Sigmoid colon (tissue), 7 donors: ENCODE measurements at places on chromosomes 2 and 18.

DNA sequence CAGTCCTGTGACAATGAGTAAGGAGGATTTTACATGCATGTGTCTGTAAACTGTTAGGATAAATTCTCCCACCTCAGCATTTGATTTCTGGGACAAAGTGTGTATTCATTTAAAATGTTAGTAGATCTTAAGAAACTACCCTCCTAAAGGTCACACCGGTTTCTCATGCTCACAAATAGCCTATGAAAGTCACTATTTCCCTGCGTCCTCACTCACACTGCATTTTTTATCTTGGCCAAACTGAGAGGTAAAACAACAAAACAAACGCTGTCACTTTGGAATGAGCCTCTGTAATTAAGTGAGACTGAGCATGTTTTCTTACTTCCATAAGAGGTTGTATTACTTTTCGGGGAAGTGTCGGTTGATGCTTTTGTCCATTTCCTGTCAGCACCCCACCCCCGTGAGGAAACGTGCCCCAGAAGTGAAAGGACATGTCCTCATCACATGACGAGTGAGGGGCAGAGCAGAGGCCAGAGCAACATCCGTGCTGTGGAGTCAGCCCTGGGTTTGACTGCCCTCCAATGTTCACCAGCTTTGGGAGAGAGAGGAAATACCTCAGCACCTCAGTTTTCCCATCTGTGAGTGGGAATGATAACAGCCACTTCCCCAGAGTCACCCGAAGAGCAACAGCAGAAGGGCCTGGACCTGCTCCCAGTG, 3.1 kb downstream of the GYPC start:
- peak; percentile 89 for DNase-seq

GRCh38 chr2:48397281-48397680, 132.7 kb upstream of the STON1 start:
- DNase-seq = no peak

GRCh38 chr2:189601043-189601442, 20.5 kb upstream of the SLC40A1 start:
- no peak for DNase-seq

GRCh38 chr2:213959589-213959988, 451.3 kb upstream of the VWC2L start:
- DNase-seq = no peak

DNA sequence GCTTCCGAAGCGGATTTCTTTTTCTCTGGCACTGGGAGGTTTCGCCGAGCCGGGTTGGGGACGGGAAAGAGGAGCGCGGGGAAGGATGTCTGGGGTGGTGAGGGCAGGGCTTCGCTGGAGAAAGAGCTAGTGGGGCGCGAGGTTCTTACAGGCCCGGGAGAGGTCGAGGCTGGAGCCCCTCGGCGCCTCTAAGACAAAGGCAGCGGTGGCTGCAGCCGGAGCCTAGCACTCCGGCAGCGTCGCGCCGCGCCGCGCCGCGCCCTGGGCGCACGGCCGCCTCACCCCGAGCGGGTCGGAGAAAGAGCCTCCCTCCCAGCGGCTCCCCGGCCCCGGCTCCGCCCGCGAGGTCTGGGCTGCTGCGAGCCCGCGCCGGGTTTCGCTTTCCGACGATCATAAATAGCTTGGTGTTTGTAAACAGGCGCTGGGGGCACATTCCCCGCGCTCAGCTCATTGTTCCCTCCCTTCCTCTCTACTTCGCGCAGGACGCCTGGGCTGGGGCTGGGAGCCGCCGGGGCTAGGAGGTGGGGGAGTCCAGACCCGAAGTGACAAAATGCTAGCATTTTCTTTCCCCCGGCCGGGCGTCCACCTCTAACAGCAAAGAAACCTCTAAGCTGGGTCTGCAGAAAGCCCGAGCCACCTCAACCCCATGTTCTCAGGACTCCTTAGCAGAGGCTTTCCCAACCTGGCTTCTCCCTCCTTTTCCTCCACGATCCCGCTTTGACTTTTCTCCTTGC, 813 bp upstream of the MEIS1 start:
- peak; percentile 88 for DNase-seq
